NCI-H1092 (cell line): ENCODE measurements at places on chromosomes 6 and 20.

DNA sequence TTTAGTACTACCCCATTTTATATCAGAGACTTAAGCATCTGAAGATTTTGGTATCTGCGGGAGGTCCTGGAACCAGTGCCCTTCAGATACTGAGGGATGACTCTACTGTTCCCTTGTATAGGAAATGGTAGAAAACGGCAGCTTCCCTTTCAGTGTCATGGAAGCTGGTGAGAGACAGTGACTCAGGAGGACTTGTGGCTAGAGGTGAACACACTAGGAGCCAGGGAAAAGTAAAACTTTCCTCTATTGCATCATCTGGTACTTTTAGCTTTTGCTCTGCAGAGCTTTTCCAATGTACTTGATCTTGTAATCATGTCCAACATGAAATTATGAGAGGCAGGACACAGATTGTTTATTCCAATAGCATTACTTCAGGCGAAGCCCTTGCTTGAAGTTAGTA is 45.0 kb downstream of the RNF144B start:
- no peak for DNase-seq

- no peak for DNase-seq
Observed at GRCh38 chr20:63167026-63167917, 48.7 kb downstream of the YTHDF1 start.

DNA sequence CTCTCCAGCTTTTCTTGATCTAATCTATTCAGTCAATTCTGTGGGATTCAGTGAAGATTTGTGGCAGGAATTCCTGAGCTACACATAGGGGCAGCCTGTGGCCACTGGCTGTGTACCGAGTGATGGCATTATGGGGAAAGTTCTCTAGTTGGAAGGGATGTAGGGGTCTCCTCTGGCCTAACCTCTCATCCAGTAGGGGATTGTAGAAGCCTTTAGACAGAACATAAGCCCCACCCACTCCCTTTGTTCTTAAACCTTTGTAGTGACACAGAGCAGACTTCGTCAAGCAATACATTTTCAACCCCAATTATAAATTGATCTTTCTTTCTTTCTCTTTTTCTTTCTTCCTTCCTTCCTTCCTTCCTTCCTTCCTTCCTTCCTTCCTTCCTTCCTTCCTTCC is 188.9 kb downstream of the QKI start:
- DNase-seq: no peak

DNA sequence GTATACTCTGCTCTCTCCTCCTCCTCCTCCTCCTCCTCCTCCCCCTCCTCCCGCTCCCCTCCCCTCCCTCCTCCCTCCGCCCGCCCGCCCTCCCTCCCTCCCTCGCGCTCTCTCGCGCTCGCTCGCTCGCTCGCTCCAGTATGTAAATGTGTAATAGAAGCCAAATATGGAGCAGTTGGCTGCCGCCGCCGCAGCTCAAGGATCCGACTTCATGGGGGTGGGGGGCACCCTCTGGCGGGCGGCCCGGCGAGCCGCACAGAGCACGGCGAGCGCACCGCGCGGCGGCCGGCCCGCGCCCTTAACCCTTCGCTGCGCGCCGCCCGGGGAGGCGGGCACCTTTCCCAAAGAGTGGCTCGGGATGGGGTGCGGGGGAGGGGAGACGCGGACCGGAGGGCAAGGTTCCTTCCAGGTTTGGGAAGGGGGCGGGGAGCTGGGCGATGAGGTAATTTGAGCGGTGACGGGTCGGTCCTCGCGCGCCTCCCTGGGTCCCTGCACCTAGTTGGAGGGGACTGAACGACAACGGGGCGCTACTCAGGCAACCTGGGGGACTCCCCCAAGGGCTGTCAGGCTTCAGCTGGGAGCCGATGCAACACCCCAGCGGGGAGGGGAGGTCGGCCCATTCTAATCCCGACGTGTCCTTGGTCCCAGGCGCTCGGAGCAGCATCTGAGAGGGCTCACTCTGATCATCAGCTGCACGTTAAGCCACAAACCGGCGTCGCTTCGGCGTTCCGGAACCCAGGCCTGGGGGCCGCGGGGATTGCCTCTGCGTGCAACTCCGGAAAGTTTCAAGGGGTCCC is 409 bp upstream of the ATXN1 start:
- DNase-seq: no peak

DNA sequence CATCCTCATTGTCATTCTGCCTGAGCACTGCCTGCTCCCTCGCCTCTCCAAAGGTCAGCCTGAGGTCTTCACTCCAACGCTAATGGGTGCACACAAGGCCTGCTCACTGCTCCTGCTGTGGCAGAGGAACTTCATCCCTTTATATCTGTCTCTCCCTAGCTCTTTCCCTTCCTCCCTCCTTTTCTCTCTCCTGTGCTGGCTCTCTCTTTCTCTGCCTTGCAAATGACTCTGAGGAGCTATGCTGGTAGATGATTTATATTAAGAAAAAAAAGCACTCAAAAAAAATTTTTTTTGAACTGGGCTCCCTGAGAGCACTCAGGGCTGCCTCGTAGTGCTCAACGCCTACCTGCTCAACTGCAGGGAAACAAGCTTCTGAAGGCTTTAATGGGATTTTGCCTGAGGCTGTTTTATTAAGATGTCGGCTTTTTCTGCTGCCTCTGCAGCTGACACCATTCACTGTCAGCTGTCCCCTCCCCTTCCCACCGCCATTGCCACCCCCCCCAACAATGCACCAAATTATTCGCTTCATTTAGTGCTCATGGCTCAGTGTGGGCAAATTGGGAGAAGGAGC is 137.7 kb upstream of the DEFB112 start:
- no peak for DNase-seq

- DNase-seq: no peak
Observed at GRCh38 chr20:41627611-41628244, 9.6 kb upstream of the CHD6 start.

GRCh38 chr6:159376516-159377158 is 207.4 kb downstream of the FNDC1 start:
- DNase-seq: no peak

GRCh38 chr20:6769903-6770785 is 2.7 kb downstream of the BMP2 start:
- no peak for DNase-seq

DNA sequence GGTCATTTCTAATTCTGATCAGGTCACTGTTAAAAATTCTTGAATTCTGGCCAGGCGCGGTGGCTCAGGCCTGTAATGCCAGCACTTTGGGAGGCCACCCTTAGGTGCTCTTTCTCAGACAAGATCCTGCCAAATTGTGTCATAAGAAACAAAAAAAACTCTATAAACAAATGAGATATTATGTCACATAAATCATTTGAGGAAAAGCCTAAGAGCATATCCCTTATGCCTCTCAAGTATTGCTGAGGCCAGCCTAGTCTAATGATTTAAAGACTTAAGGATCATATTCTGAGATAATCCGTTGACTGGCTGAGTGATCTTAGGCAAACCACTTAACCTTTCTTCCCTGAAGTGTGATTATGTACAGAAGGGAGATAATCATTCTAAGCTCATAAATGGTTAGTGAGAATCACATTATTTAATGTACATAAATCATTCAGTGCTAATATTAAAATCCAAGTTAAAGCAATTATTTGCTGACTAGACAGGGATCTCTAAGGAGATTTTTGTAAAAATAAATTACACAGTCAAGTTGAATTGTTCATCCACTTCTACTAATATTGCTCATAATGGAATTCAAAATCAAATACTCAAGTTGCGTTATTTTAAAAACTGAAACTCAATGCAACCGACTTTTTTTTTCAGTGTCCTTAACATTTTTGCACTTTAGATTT is 365.4 kb downstream of the PHF3 start:
- no peak for DNase-seq

DNA sequence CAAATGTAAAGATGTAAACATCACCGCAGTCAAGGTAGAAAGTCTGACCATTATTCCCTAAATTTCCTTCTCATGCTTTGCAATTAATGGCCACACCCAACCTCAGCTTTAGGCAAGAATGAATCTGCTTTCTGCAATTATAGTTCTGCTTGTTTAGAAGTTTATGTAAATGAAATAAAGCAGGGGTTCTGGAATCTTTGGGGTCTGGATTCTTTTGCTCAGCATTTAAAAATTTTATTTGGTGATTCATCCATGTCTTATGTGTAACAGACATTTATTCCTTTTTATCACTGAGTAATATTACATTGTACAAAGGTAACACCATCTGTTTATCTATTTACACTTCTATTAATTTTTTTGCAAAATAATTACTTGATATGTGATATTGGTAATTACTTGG is 613.6 kb downstream of the UTRN start:
- DNase-seq: no peak

DNA sequence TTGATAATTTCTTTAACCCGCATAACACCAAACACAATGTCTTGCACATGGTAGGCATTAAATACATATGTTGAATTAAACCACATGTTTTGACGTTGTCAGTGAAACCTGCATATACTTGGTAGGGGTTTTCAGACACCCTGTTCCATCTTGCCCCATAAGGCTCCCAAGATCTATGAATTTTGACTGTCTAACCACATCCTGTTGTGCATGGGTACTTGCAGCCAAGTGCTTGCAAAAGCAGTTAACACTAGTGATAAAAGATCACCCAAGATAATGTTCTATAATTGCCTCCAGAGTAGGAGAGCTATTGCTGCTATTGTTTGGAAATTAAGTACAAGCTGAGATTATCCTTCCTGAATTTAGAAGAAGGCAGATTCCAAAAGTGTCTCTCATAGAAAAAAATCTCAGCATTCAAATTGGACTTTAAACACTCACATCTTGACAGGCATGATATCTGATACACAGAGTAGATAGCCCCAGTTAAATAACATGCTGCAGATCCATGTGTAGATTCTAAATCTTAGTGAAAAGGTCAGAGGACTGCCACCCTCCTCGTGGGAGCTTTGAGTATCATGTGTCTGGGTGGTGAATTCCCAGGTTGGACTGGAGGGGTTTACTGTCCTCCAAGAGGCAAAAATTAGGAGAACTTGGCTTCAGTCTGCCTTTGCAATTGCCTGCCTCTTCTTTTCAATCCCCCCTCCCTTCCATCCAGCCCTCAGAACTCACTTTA is 25.8 kb upstream of the CCN6 start:
- DNase-seq: no peak

DNA sequence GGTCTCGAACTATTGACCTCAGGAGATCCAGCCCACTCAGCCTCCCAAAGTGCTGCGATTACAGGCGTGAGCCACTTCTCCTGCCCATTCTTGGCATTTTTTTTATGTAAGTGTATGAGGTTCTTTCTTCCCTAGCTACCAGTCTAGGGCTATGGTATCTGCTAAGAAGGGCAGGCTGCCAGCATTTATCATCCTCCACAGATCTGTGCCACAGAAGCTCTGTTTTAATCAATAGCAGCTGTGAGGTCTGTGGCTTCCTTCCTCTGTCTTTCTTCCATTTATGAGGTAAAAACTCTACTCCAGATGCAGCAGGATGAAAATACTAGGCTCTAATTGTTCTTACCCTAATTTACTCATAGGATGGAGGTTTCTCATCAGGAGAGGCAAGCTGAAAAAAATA is 1382.4 kb upstream of the ADGRB3 start:
- DNase-seq: no peak

GRCh38 chr6:42257614-42258013 is 40.0 kb upstream of the MRPS10 start:
- DNase-seq: no peak

DNA sequence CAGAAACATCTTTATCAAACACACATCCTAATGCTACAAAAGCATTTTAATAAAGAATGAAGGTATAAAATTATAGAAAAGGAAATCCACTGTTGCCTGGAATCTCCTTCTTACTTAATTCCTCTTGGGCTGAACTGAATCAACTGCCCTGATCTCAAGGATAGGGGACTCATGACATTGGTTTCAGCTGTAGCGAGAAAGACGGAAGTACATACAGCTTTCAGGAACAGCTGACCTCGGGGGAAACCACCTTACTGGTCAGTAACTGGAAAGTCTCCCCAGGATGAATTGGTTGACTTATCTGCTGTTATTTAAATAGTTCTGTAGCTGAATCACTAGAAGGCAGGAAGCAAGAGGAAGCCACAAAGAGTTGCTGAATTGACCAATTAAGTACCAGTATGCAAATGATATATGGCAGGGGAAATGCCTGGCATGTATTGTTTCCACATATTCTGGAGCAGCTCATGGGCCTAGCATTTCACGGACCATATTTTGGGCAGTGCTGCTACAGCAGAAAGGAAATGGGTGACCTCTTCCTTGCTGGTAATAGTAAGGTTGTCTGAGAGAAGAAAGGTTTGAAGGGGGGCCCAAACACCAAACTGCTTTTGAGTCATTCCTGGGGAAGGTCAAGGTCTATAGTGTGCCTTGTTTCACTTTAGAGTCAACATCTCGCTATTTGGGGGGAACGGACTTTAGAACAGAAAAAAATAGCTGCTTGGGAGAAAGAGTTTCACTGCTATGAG is 43.7 kb upstream of the MAP7 start:
- DNase-seq: no peak

DNA sequence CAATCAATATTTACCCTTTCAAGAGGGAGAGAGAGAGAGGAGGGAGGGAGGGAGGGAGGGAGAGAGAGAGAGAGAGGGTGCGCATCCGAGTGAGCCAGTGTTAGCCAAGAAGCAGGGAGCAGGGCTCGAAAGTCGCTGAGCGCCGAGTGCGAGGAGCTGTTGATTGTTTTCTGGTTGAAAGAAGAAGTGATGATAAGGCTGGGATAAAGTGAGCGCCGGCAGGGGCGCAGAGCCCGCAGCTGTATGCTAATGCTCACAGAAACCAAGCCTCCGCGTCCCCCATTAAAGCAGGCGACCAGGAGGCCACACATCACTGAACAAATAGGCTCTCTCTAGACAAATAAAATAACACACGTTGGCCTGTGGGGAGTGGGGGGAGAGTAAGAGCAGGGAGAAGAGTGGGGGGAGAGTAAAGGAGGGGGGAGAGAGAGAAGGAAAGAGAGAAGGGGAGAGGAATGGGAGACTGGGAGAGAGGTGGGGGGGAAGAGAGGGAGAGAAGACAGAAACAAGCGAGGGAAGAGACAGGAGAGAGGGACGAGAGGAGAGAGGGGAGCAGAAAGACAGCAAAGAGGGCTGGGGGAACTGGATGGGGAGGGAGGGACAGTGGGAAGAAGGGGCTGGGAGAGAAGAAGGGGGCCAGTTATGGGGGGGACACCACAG is 5.0 kb upstream of the INSM1 start:
- DNase-seq: peak; percentile 91

DNA sequence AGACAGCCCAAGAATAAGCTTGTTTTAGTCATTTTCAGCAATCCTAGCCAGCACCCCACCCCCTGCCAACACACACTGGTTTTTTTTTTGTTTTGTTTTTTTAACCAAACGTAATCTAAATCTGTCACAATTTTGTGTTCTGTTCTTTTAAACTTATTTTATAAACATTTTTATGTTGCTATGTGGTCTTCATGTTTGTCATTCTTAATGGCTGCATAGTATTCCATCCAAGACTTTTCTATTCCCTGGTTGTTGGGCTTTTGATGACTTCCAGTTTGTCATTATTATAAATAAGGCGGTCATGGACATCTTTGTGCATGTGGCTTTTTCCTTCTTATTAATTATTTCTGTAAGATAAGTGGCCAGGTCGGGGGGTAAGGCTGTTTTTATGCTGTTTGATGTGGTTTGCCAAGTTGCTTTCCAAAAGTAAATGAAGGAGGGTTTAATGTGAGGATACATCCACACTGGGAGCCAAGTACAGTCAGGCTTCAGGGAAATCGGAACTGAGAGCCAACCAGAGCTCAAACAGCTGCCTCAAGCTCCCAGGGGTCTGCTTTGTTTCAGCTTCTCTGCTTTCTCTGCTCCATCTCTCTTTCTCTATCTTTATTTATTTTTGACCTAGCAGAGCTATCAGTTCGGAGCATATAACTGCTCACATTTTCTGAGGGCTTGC is 125.8 kb downstream of the VEGFA start:
- DNase-seq: no peak
